ENCODE measurements at places on chromosomes 1 and 21.
A peak's percentile ranks its signal among the peaks of the same experiment; 100 is the strongest.

DNA sequence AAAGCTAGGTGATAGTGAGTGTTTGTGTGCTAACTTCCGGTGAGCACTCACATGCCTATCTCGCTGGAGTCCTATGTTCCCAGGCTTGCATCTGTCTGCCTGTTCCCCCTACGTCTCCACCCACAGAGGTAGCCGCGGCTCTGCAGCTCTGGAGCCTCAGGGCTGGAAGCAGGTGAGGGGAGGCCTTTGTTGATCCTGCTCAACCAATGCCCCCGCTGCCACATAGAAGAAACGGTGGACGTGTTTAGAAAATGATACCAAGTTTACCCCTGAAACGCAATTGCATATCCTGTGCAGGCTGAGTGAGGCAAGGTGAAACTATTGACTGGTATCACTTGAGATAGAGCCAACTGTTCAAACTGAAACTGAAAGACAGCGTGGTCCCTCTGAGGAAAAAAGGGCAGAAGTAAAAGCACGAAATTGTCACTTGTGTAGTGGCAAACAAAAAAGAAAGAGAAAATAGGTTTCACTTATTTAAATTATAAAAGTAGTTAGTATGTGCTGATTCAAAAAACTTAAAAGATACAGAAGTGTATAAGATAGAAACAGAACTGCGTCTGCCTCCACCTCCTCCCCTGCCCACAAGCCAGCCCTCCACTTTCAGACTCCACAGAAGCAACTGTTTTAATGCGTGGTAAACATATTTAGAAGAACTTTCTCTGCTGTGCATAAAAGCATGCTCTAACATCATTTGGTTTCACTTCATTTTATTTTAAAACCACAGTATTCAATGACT lies 38.6 kb upstream of the ETS2 start:
- DNase-seq = peak; percentile 31

DNA sequence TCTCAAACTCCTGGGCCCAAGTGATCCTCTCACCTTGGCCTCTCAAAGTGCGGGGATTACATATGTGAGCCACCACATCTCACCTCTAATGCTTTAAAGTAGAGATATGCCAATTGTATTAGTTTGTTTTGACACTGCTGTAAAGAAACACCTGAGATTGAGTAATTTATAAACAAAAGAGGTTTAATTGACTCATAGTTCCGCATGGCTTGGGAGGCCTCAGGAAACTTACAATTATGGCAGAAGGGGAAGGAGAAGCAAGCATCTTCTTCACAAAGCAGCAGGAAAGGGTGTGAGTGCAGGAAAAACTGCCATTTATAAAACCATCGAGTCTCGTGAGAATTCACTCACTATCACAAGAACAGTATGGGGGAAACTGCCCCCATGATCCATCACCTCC lies 3.5 kb upstream of the MYCL start:
- no peak for DNase-seq

- DNase-seq = no peak
These were observed 1128.7 kb downstream of the AMY1C start for GRCh38 chr1:104878203-104878909.

- no peak for DNase-seq
These were observed 81.9 kb upstream of the RGS2 start for GRCh38 chr1:192726820-192727504.

DNA sequence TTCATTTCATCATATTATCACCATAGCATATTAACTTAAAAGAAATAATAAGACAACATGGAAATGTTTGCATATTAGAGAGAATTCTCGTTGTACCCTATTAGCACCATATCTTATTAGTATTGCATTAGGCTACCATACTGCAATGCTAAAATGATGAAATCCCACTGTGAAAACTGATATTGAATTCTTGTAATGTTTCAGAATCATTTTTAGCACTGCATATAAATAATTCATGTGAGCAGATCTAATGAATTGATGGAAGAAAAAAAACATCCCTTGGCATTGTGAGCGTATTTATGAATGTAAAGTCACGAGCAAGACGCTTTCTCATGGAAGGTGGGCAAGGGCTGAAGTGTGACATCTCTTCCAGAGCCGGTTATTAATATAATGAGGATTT lies 257.1 kb upstream of the PTBP2 start:
- DNase-seq = no peak

Data from activated naive CD8-positive, alpha-beta T cell treated with anti-CD3 and anti-CD28 coated beads, Interleukin-2, amount 50 U/mL, for 16 hours (primary cell).